ENCODE measurements at places on chromosomes 2 and 18.

DNA sequence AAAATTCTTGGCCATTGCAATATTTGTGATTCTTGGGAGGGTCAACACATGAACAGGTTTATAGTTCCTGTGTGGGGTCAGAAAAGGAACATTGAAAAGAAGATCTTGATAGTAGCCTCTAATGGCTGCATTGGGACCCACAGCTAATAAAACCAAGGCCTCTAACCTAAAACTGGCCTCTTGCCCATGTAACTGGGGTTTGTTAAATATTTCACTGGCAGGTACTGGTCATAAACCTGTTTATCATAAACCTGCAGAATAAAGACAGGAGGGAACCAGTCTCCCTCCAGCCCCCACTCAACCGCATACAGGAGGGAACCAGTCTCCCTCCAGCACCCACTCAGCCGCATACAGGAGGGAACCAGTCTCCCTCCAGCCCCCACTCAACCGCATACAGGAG is 125.3 kb downstream of the PXDN start:
- DNase-seq = no peak

DNA sequence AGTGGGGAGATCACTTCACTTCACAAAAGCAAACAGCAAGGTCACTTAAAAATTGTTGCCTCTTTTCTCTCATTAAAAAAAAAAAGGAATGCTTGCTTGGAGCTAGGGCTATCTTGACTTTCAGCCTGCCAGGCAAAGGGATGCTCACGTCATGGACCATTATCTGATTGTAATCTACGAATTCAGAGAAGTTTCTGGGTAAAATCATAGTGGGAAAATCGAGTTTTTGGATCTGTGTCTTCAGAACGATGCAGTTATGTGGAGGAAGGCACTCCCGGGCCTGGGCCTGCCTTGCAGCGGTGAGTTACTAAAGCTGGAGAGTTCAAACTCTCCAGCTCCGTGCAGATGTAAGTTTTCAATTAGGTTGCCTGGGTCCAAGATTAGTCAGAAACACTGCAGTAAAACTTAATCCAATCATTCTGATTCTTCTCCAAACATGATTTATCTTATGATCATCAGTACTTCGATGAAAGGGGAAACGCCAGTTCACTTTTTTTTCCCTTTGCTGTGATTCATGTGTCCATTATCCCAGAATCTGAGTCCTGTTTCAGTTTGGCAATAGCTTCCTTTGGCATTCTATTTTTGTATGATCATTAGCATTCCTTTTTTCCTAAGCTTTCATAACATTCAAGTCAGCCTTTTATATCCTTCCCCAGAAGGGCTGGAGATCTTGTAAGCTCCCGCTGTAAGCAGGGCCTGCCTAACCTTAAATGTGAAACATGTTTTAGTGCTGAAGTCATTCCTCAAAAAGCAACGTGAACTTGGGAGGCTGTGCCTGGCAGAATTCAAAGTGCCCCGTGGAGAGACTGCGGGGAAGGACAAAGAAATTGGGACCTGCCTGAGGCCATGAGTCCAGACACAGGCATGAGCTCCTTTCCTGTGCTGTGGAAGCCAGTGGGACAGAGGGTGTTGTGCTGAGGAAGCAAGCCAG is 119.3 kb upstream of the TWIST2 start:
- peak; percentile 82 for DNase-seq

DNA sequence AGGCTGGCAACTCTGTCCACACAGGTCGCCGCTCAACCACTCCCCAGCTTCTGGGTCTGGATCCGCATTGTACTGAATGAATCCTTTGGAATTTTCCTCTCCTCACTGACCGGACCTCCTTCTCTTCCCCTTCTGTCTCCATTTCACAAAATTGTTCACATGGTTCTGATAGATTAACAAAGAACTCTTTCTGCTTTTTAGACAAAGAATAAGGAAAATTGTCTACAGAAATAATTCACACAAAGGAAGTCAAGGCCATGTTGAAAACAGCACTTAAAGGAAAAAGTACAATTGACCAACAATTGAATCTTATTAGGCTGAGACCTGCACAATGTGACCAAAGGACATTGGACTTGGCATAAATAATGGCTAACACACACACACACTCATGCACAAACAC is 73.6 kb upstream of the GLI2 start:
- no peak for DNase-seq

- DNase-seq = peak; percentile 62
Measured at GRCh38 chr2:74917702-74918619, 40.5 kb upstream of the POLE4 start.

- no peak for DNase-seq
Measured at GRCh38 chr2:100054426-100054825, 88.0 kb downstream of the AFF3 start.

GRCh38 chr2:230160112-230160660 is 59.6 kb downstream of the SP110 start:
- peak; percentile 79 for DNase-seq

GRCh38 chr2:233563663-233564430 is 2.7 kb downstream of the USP40 start:
- DNase-seq = no peak

DNA sequence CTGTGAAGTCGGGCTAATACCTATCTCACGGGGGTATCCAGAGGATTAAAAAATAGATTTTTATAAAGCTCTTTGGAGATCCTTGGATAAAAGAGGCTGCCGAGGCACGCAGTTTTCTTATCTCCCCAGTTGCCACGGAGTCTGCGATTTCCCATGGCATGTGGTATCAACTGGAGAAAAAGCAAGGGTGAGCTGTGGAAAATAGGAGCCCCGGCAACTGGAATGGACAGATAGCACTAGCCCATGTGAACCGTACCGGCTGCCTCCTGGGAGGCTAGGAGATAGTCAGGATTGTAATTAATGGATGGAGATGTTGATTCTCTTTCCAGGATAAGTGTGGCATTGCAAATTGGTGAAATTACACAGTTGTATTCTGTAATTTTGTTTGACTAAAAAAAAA is 407.6 kb upstream of the KCNH7 start:
- no peak for DNase-seq
